Fibroblast of skin of back (primary cell): ENCODE measurements at places on chromosomes 11 and 22.
A peak's percentile ranks its signal among the peaks of the same experiment; 100 is the strongest.

DNA sequence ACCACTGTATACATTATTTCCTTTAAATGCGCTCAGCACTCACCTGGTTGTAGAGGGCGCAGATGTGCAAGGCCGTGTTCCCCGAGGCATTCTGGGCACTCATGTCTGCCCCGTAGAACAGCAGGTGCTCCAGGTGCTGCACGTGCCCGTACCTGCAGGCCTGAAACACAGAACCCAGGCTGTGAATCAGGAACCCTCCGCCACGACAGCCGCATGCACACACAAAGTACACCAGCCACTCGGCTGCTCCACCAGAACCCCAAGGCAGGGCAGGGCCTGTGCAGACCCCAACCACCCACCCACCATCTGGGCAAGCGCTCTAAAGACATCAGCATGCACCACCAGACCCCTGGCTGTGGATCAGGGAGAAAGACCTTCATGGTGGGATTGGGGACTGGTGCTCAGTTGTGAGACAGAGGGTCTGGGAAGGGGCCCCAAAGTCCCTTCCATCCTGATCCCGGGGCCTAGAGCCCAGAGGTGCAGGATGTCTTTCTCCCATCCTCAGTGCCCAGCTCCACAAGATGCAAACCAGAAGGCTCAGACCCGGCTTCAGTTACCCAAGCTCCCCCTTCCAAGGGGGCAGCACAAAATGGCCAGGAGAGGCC is 177.2 kb downstream of the SHANK2 start:
- no peak for DNase-seq

DNA sequence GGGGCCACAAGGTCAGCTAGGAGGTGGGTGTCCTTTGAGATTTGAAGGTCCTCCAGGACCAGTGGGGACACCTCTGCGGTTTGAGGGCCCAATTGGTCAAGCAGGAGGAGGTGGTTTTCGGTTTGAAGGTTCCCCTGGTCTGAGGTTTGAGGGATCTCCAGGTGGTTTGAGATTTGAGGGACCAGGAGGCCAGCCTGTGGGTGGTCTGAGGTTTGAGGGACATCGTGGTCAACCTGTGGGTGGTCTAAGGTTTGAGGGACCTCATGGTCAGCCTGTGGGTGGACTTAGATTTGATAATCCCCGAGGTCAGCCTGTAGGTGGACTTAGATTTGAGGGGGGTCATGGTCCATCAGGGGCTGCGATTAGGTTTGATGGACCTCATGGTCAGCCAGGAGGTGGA is 11.8 kb downstream of the PCF11 start:
- no peak for DNase-seq

DNA sequence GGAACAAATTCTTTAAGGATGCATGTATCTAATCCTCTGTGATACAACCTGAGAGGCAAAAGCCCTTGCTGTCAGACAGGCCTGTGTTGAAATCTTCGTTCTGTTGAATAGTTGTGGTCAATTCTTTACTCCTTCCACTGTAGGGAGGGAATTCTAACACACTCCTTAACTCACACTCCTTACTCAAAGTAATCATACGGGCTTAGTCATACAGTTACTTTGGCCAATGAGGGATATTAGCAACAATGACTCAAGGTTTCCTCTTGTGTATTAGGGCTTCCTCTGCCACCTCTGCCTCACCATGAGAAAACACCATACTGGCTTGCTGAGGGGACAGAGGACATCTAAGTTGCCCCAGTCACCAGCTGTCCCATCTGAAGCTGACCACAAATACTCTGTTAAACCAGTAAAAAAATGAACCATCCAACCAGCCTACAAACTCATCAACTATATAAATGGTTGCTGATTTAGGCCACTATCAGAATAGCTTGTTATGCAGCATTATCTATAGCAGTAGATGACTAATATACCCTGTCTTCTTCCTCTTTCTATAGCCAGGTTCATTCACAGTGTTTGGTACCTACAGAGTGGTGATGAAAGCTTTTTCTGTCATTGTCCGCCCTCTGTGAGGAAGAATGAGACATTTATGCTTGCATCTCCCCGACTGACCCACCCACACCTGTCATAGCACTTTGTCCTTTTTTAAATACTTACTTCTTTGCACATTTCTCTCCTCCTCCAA is 322.8 kb upstream of the SYN3 start:
- DNase-seq, result peak; percentile 95

DNA sequence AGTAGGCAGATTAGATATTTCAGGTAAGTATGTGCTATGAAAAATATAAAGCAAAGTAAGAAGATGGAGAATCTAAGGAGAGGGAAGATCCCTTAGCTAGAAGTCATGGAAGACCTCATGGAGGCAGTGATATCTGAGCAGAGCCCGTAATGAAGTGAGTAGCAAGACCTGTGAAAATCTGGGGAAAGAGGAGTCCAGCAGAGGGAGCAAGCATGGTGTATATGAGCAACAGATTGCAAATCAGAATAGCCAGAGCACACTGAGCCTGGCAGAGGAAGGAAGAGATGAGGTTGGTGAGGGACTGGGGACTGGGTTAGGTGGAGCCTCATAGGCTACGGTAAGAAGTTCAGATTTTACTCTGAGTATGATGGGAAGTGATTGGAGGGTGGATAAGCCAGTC is 9.4 kb downstream of the LHFPL7 start:
- DNase-seq, result peak; percentile 10

- peak; percentile 36 for DNase-seq
Measured at GRCh38 chr22:20777420-20778177, 3.7 kb downstream of the SERPIND1 start.

DNA sequence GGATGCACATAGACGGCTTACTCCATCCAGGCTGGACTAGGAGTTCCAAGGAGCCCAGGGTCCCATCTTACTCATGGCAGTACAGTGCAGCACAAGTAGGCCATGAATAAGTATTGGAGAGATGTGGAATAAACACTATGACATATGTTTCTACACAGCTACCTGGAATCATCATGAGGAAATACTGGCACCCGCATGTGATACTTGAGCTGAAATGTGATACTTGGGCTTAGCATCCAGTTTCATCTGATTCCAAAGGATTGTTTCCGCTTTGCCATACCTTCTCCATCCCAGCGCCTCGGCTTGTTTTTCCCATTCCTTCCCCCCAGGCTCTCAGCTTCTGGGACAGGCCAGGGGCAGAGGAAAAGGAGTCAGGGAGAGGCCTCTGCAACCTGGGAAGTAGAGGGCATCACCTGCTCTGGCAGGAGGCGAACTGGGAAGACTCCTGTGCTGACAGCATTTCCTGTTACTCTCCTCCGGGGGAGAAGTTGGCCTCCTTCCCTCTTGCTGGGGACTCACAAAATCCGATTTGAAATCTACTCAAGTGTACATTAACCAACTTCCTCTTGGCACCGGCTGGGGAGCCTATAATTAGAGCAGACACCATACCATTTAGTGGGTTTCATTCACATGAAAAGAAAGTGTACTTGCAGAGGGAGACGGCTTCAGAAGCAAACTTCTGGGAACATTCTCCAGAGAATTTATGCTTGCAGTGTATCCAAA is 187.8 kb downstream of the MIAT start:
- no peak for DNase-seq

- peak; percentile 18 for DNase-seq
Measured at GRCh38 chr11:28877340-28877739, 769.2 kb downstream of the METTL15 start.

GRCh38 chr11:72721689-72722049 is 30.5 kb downstream of the ARAP1 start:
- DNase-seq, result peak; percentile 40

DNA sequence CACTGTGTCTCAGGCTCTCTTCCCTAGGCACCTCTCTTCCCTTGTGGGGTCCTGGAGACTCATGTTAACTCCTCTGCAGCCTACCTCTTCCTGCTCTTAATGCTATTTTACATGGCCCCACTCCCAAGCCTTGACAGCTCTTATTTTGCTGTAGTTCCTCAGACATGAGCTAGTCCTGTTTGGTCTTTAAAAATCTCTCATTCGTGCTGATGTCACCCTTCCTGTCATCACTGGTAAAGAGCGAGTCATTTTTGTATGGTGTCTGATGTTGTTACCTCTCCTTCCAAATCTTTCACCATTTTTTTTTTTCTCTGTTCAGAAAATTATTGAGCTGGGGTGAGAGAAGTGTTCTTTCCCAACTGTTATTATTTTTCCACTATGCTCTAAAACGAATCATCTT is 84.8 kb upstream of the ZBED5 start:
- peak; percentile 59 for DNase-seq

DNA sequence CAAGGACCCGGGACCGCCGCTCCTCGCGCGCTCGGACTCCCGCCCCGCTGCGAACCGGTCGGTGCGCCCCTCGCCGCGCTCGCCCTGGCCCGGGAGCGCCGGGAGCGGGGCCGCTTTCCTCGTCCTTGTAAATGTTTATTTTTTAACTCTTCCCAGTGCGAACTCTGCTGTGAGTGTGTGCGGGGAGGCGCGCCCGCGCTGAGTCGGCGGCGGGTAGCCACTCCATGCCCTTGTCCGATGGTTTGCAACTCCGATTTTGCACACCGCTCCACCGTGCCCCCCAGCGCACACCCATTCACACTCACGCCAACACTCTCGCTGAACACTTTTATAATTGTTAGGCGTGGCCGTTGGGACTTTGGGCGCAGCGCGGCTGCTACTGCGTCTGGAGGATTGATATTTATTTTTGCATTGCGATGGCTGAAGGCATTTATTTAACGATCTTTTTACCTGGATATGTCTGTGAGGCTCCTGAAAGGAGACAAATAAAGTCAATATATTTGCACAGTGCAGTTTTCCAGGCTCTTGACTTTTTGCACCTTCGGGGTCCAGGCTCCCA is 1.0 kb downstream of the C11orf96 start:
- no peak for DNase-seq

GRCh38 chr11:76567261-76567660 is 103.3 kb downstream of the LRRC32 start:
- DNase-seq, result no peak

GRCh38 chr11:70680781-70681281 is 282.5 kb downstream of the CTTN start:
- DNase-seq, result no peak

DNA sequence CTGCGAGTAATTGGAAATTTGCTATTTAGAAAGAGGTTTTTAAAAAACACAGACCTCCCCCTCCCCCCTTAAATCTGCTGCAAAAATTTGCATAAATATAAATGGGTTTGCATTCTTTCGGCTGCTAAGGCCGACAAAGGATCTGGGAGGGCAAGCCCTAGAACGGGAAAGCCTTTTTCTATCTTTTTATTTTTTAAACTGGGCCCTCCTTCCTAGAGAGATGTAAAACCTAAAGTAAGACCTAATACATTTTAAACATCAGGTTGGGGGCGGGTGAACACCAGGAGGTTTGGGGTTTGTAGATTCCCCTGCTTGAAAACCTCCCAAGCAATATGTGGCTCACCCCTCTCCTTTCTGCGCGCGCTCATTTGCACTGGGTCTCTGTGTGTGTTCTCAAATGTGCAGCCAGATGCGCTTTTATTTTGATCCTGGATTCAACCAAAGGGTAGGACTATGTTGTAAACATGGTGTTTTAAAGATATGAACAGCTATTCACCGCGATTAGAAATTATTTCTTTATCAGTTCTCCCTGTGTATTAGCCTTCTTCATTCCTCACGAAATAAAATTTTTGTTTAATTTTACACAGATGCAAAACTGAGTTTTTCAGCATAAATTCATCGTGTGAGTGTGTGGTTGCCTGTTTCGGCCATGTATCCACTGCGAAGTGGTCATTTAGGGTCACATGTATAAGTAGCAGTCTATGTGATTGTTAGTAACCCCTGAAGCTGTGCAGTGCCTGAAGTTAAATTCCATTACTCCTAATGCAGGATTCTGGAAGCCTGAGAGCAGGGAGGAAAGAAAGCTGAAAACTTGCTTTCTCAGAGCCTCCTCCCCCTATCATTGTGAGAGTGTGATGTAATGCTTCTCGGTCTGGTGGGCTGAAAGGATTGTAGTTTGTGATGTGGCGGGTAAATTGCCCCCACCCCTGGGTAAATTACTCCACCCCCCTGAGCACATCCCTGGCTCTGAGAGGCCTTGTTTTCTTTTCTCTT is 988 bp downstream of the TNRC6B start:
- DNase-seq, result peak; percentile 81

GRCh38 chr22:31302006-31302405 is 9.7 kb upstream of the PIK3IP1 start:
- DNase-seq, result no peak

- no peak for DNase-seq
Measured at GRCh38 chr22:50621356-50621880, 6.5 kb downstream of the ARSA start.

GRCh38 chr11:61404103-61404502 is 11.7 kb downstream of the TMEM216 start:
- DNase-seq, result no peak

DNA sequence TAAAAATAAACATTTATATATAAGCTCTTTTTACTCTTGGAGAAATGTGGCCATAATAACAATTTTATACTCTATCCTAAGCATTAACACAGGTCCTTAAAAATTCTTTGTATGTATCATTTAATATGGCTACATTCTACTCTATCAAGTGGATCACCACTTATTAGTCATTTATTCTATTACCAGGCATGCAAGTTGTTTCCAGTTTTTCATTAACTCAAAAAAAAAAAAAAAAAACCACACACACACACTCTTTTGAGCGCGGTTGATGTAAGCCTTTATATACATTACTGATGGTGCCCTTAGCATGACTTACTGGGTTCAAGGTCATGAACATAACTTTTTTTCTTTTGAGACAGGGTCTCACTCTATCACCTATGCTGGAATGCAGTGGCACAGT is 47.1 kb upstream of the MICAL2 start:
- no peak for DNase-seq

GRCh38 chr11:76267556-76267955 is 61.3 kb upstream of the WNT11 start:
- DNase-seq, result peak; percentile 49

GRCh38 chr11:57399221-57399620 is 8.8 kb upstream of the PRG2 start:
- no peak for DNase-seq

- peak; percentile 67 for DNase-seq
Measured at GRCh38 chr11:126440792-126441514, 85.5 kb downstream of the ST3GAL4 start.

DNA sequence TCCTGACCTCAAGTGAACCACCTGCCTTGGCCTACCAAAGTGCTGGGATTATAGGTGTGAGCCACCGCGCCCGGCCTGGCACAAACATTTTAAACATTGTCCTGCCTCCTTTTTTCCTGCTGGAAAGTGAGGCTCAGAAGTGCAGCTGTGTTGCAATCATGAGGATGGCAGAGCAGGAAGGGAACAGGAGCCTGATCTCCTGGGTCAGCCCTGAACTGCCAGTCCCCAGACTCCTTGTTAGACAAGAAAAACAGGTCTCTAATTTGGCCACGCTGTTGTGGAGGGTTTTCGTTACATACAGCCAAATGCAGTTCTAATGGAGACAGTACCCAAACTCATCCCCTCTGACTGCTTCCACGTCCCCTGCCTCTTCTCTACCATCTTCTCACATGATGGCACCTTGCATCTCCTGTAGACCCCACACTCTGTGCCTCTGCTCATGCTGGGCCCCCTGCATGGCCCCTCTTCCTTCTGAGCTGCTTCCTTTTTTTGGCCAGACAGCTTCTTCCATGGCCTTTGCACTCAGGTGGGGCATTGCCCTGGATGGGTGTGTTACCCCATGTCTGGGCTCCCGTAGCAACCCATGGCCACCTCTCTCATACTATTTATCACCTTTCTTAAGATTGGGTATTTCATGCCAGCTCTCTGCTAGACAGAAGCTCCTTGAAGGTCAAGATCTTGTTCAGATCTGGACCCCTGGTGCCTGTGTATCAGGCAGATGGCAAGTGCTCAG is 227.1 kb downstream of the CEP164 start:
- DNase-seq, result no peak
